Myometrial cell (primary cell): ENCODE measurements at places on chromosomes 6 and 20. TPM values are rescaled to one million over a fixed set of nuclear protein-coding genes. Genes with fewer than 3 reads are reported as not detected.

The TNF gene
- not detected in 2 replicates for total RNA-seq

The EDN1 gene
- total RNA-seq, result under 0.01 and 0.29 TPM in 2 replicates

The BPIFA1 gene
- total RNA-seq, result not detected in 2 replicates

The MAN1A1 gene
- total RNA-seq, result 31.4 and 41.6 TPM in 2 replicates

The HLA-DRA gene
- total RNA-seq, result not detected in 2 replicates

The SLC24A3 gene
- 0.29 and 1.2 TPM in 2 replicates for total RNA-seq

The MSH5 gene
- 7.8 and 16.7 TPM in 2 replicates for total RNA-seq

The LHFPL5 gene
- total RNA-seq, result not detected in 2 replicates

The CRNKL1 gene
- 14.7 and 18.1 TPM in 2 replicates for total RNA-seq

The CASP8AP2 gene
- total RNA-seq, result 3.7 and 4.8 TPM in 2 replicates

The EDN3 gene
- total RNA-seq, result not detected in 2 replicates

The CST2 gene
- total RNA-seq, result not detected in 2 replicates

The ZNF292 gene
- total RNA-seq, result 4.3 and 7.8 TPM in 2 replicates

The RAET1G gene
- 0.71 and 1.7 TPM in 2 replicates for total RNA-seq

The GINS1 gene
- 4.6 and 7.3 TPM in 2 replicates for total RNA-seq

The NHSL1 gene
- 0.29 and 0.89 TPM in 2 replicates for total RNA-seq

The TMEM151B gene
- total RNA-seq, result under 0.01 TPM in 1 of 2 replicates, not detected in the other

The DEF6 gene
- total RNA-seq, result 4.6 and 6.0 TPM in 2 replicates

The DPPA5 gene
- total RNA-seq, result not detected in 2 replicates

The ZBTB12 gene
- total RNA-seq, result 2.0 and 2.3 TPM in 2 replicates

The TRMT6 gene
- 11.2 and 13.0 TPM in 2 replicates for total RNA-seq

The FAM217B gene
- total RNA-seq, result 2.9 and 4.8 TPM in 2 replicates

The GNAS-AS1 gene
- total RNA-seq, result 0.53 TPM in 1 of 2 replicates, not detected in the other

The PCMT1 gene
- total RNA-seq, result 172 and 183 TPM in 2 replicates

The MAS1 gene
- not detected in 2 replicates for total RNA-seq

The LTA gene
- not detected in 2 replicates for total RNA-seq

The TMEM217 gene
- 1.4 and 2.0 TPM in 2 replicates for total RNA-seq

The COL9A3 gene
- total RNA-seq, result 1.4 and 2.3 TPM in 2 replicates

The LY6G6C gene
- total RNA-seq, result not detected in 2 replicates
